SJCRH30 (cell line): ENCODE measurements at places on chromosomes 6 and 20.

DNA sequence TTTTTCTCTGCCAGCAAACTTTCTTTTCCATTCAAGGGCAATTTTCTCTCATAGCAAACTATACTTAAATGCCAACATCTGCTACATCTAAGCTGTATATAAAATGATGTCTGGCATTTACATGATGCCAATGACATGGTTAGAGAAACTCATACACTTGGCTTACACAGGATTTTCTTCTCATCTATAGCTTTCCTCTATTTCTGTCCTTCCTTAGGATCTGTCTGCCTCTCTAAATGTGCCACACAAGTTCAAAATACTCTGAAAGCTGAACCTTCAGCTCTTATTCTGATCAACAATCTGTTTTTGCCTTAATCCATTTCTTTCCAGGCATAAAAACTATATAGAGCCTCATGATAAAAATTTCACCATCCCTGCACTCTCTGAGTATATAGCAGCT is 290.9 kb upstream of the RNF217 start:
- DNase-seq: no peak

GRCh38 chr6:166588691-166589336 is 2.3 kb upstream of the RAMACL start:
- peak; percentile 68 for DNase-seq

- peak; percentile 61 for DNase-seq
These were observed 81.8 kb downstream of the FYN start for GRCh38 chr6:111791415-111791814.

- DNase-seq: no peak
These were observed at the start of gene SAMD10 for GRCh38 chr20:63979557-63980316. Gene SAMD10 (minus strand): TSS chr20:63979642. CDS start chr20:63979467, 175 bp downstream.

- DNase-seq: no peak
These were observed at the start of gene ROS1 for GRCh38 chr6:117425431-117426153. Gene ROS1 (minus strand): TSS chr6:117425942. CDS start chr6:117425656, 286 bp downstream.

- DNase-seq: no peak
These were observed 106.3 kb downstream of the SESN1 start for GRCh38 chr6:108988296-108988695.

GRCh38 chr6:156057869-156058268 is 602.2 kb upstream of the NOX3 start:
- DNase-seq: no peak

GRCh38 chr6:133376743-133377142 is 135.6 kb downstream of the EYA4 start:
- no peak for DNase-seq

DNA sequence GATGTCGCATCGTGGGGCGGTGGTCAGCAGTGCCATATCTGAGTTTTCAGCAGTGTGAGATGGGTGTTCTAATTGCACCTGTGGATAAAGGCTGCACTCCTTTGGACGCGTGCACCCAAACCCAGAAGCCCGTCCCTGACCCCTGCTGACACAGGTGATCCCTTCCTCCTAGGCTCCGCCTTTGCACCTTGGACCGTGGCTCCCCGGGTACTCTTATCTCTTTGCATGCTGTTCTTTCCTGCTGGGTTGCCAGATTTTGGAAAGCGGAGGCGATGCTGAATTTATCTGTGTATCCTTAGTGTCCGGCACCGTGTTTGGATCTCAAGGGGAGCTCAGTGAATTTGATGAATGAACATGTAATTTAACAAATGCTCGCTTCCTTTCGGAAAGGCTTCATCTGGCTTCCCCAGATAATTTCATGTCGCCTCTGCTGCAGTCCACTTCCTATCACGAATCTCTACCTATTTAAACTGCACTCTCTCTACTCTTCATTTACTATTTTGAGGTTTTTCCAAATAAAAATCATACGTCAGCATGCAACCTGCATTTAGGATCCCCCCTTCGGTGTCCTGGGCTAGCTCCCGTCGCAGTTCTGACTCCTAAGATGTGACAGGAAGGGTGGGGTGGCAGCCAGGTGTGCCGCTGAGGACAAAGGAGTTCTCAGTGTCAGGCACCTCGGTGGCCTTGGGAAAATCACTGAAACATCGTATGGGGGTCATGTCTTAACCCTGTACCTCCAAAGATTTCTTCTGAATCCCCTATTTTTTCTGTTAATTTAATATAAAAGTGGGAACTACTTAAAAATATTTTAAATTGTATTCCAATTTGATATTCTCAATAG is 753 bp upstream of the PERP start:
- DNase-seq: no peak

GRCh38 chr6:79463621-79464050 is 73.6 kb downstream of the LCA5 start:
- DNase-seq: no peak

DNA sequence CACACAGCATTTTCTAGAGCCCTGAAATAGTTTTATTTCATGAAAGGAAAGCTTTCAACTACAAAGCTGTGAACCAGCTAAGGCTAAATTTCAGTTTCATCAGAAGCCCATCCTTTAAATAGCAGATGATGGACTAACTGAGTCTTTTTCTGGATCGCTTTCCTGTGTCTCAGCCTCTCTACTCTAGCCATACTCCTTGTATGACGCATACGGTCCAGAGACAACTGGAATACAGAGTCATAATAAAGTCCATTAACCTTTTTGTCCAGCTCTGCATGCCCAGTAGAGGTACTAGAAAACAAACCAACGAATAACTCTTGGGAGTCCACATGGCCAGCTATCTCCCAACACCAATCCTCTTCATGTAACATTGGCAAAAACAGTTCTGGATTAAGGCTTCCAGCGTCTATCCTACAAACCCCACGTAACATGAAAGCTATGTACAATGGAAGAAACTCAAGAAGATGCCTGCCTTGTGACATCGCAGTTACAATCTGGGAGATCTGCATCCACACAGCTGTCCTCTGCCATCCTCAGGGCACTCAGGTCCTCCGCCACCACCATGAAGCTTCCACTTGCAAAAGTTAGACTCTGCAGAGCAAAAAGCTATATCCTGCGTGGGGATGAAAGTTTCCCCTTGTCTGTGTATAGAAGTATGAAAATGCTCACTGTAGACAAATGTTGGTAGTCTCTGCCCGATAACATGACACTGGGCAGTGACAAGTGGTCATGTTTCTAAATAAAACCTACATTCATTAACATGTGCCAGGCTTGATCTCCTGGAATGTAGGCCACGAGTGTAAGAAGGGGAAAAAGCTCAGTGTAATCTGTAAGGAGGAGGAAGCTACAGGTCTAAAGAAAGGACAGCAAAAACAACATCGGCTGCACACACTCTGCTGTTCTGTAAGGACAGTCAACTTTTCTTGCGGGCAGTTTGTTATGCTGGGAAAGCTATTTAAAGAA is 360.4 kb downstream of the ESR1 start:
- no peak for DNase-seq

GRCh38 chr20:35150846-35151579 is 3.9 kb upstream of the EDEM2 start:
- no peak for DNase-seq

DNA sequence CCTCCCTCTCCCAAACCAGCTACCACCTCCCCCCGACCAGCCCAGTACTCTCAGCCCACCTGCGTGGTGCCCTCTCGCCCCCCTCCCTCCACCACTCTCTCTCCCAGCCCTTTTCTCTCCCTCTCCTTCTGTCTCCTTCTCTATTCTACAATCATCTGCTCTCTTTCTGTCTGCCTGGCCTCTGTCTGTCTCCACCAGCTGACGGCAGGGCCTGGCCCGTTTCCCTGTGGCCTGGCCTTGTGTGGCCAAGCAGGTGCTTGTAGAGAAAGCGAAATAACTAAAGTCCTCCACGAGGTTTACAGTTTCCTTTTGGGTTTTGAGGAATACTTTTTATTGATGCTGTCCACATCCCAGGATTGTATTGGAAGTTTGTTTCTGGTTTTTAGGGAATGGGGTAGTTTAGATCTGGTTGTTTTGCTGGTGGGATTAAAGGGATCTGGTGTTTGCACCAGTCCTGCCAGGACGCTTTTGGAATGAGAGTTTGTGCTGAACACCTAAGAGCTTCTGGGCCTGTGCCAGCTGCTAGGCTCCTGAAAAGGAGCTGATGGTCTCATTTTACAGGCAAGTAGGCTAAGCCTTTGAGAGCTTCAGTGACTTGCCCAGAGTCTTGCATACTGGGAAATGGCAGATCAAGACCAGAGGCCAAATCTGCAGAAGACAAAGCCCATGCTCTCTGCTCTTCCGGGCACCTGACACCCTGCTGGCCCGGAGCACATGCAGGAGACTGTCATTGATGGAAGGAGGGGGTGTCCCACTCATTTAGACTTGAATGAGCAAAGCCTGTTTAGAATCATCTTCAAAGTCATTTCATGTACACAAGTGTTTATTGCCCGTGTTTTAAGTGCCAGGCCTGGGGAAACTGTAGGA is 161.7 kb downstream of the SYCP2 start:
- DNase-seq: no peak

DNA sequence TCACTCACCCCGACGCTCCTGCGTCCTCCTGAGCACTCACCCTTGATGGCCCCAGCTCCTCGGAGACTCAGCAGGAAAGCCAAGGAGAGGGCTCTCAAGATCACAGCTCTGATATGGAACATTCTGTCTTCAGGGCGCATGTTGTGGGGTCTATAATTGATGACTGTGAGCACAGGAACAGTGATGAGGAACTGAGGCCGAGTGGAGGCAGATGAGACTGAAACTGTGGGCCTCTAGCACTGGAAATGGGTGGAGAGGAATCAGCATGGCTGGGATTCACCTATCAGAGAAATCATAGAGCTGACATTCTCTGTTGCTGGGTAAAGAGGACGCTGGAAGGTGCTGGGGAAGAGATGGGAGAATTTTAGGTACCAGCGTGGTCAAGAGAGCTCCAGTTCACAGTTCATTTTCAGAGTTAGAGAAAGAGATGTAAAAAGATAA is at the start of gene HLA-DPA1:
Gene HLA-DPA1, minus strand, starts transcription at position 219 of the 441 bp plus-strand sequence.
- DNase-seq: no peak

- peak; percentile 7 for DNase-seq
These were observed 195.1 kb downstream of the HDGFL1 start for GRCh38 chr6:22764496-22764895.

DNA sequence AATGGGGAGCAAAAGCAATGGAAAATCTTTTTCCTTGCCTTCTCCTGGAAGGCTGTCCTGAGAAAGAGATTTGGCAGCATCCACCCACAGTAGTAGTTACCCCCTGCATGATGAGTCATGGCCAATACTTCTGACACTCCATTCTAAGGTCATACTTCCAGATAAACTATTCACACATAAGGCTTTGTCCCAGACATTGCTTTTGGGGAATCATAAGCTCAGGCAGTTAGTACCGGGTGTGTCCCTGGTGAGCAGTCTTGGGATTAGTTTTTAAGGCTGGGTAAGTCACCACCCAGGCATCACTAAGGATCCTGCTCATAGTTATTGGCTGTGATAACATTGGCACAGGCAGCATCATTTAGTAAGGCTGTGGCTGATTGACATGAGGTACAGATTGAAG is 160.6 kb upstream of the GGTLC1 start:
- no peak for DNase-seq

DNA sequence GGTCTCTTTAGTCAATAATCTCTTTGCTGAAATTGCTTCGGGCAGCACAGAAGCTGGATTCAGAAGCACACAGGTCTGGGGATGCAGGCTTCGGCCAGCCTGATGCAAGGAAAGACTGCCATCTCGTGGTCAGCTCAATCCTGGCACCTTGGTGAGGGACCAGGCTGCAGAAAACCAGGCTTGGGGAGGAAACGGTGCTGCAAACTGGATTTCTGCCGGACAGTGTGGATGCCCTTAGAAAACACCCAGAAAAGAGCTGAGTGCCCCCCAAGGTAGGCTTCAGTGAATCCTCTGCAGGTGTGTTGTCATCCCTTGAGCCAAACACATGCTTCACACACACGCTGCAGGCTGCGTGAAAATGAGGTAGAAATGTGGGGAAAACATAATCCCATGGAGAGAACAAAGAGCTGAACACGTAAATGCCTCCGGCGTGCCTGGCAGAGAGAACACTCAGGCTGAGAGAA is 89.8 kb upstream of the PAX1 start:
- DNase-seq: peak; percentile 80

DNA sequence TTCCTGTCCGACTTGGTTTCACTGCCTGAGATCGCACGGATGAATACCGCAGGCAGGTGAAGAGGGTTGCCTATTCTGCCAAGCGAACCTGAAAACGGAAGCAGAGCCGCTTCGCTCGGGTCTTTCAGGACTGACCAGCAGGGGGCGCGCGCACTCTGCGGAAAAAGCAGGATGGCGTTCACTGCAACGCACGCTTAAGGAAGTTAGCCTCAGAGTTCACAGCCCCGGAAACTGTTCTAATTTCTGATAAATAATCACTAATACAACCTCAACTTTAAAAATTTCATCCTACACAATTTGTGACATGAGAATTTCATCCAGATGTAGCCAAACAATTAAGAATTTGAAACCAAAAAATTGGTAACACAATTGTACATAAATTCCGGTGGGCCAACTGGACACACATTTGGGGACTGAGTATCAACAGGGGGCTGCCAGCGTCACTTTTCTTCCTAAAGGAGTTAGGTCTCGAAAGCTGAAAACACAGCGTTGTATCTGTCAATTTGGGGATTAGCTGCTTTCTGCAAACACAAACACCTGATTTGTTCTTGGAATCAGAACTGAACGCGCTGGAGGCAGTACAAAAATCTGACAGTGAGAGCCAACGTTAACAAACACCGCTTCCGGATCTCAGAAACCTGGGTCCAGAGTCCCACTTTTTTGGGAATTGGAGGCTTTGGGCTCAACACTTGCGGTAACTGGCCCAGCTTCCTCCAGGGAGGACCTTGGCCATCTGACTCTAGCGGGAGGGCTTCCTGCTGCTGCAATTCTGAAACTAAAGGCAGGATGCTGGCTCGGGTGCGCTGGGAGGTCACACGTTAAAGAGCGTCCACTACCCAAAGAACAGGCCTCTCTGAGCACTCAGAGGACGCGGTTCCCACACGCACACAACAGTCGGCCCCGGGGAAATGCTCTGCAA is 8.8 kb downstream of the PXDC1 start:
- peak; percentile 74 for DNase-seq

DNA sequence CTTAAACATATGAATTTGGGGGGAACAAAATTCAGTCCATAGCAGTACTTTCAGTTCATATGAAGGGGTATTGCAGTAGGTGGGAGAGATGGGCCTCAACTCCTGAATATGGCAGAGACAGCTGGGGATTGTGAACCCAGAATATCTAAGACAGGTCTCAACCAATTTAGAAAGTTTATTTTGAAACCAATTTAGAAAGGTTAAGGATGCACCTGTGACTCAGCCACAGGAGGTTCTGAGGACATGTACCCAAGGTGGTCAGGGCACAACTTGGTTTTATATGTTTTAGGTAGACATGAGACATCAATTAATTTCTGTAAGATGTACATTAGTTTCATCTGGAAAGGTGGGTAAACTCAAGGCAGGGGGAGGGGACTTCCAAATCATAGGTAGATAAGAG is 59.5 kb downstream of the MYO6 start:
- DNase-seq: no peak

DNA sequence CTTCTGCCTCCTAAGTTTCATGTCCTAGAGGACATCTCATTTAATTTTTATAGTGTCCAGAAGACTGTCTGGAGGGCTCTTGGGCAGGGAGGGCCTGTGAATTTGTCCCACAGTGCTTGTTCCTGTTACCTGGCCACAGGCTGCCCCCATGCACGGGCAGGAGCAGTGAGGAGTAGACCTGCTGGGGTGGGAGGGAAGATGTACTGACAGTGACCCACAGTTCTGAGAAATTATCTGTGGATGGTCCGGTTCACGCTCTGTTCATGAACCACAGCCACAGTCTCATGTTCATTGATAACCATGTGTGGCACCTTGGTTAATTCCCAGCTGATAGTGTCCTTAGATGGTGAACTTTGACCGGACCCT is 18.8 kb upstream of the ZNF831 start:
- no peak for DNase-seq
